ENCODE measurements at places on chromosomes 2 and 18. TPM values are rescaled to one million over a fixed set of nuclear protein-coding genes. Genes with fewer than 3 reads are reported as not detected.

DNA sequence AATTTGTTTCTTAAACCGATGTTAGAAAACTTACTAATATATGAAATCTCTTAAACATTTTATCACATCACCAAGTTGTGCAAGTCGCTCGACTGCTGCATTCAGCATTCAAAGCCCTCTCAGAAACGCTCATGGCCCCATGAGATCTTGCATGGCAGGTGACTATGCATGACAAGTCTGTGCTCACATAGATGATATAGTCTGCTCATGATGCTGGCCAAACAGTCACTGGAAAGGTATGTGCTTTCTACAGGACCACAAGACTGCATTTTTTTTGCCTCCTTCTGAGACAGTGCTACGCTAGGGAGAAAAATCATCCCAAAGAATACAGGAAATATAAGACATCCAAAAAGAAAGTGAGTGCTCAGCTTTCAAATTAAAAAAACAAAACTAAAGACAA is 98.3 kb upstream of the ZBTB14 start:
- no peak for DNase-seq

GRCh38 chr2:120469426-120469825 is 123.5 kb downstream of the INHBB start:
- DNase-seq: no peak

- no peak for DNase-seq
Measured at GRCh38 chr18:22185771-22186386, 16.5 kb downstream of the GATA6 start.

ANKRD44 gene
- total RNA-seq: 36.1 TPM
